ENCODE measurements at places on chromosomes 11 and 22.

- DNase-seq, result no peak
These were observed 404.3 kb downstream of the MN1 start for GRCh38 chr22:27397036-27397953.

DNA sequence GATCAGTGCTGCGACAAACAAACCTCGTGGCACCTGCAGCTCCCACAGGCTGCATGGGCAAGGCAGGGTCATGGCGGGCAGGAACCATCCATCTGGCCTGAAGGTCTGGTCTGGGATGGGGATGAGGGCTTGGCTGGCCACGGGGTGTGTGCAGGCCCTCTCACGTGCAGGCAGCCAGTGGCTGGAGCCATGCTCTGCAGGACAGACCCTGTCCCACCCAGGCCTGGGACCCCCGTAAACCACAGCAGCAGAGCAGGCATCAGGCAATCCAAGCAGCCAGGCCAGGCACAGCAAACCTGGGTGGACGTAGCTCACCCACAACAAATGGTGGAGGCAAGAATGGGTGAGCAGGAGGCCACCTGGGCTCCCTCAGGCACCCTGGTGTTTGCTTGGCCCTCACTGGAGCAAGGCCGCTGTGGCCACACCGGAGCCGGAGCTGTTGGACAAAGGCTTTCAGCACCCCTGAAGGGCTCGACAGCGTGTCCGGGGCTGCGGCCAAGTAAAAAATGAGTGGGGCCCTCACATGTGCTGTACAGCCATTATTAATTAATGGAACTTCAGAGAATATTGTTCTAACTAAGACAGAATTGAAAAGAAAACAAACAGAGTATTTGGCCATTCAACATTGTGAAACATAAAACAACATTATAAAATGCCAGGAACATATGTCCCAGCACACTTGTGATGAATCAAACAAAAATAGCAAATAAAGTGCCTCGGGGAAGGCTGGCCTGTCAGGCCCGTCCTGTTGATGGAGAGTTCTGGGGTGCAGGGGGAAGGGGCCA lies 24.0 kb upstream of the GNB1L start:
- DNase-seq, result no peak

DNA sequence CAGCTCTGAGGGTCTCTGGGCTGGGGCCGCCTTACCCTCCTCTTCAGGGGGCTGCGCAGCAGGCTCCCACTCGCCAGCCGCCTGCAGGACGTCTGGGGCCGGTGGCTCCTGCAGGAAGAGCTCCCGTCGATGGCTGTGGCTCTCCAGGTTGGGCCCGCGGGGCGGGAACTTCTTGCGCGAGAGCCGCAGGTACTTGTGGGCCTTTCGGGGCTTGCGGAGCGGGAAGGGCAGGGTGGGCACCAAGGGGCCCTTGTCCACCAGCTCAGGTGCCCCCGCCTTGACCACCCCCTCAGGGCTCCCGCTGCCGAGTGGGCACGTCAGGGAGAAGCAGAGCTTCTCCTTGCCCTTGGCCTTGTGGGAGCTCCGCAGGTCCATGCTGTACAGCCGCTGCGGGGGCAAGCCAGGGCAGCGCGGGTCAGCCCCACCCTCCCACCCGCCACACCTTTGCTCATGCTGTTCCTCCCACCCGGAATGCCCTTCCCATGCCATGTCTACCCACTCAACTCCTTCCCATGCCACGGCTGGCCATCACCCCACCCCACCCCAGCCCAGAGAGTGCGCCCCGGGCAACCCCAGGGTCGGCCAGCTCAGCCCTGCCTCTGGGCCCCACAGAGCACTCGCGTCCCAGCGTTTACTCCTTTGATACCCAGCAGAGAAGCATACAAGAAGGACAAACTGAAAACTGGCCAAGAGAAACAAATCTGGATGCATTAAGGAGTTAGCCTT lies 18.0 kb downstream of the CBX7 start:
- no peak for DNase-seq

GRCh38 chr11:27210531-27210930 lies 152.5 kb downstream of the CCDC34 start:
- DNase-seq, result no peak

- DNase-seq, result no peak
These were observed 78.4 kb downstream of the MUC15 start for GRCh38 chr11:26493616-26494015.

DNA sequence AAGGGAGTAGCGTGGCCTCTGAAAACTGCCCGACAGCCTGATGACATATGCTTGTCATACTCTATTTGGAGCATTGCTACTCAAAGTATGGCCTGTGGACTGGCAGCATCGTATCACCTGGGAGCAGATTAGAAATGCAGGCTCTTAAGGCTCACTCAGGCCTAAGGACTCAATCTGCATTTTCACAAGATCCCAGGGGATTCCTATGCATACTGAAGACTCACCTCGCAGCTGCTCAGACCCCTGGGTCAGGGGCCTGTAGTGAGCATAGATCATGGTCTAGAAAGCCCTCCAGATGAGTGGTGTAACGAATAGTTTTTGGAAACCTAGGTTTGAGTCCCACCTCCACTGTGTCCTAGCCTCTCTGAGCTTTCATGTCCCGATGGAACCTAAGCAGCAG lies 126.3 kb downstream of the FEZ1 start:
- DNase-seq, result no peak

DNA sequence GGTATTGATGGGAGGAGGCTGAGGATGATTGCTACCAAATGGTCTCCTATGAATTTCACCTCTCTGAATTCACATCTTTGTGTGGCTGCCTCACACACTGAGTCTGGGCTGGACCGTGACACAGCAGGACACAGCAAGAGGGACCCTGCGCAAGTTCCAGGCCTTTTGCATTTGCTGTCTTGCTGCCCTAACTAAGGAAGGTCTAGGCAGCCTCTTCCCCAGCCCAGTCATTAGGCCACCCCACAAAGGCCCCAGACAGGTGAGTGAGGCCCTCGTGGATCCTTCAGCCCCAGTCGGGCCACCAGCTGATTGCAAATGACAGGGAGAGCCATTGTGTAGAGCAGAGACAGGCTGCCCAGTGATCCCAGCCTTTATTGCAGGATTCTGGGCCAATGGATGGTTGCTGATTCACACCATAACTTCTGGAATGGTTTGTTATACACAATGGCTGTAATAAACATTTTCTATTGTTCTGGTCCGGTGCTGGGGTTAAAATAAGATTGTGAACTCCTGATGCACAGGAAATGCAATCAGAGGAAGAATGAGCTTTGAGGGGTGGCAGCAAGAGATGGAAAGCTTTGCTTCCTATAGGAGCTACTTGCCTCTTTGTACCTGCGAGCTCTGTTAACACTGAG lies 28.5 kb upstream of the CSNK2A3 start:
- no peak for DNase-seq

DNA sequence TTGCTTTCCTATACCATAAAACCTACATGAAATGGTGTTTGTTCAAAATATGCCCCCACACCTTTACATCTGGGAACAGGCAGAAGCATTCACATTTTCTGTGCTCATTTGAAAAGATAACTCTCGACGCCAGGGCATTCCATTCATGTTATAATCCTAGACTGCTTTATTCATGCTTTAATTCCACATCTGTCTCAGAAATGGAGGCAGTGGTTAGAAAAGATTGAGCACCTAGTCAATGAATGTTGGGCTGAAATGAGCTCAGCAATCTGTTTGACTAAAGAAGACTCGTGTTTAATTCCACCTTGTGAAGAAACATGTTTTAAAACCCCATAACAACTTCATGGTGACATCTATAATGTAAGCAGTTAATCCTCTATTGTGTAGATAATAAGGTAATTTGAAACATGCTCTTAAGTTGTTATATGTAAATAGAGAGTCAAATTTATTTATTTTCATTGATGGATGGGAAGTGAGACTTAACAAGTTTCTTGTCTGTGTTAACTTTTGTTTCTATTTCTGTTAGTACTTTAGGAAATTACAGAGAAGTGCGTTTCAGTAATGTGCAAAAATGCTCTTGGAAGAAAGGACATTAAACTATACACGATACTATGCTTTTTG lies 217.5 kb downstream of the DDX10 start:
- DNase-seq, result no peak

GRCh38 chr11:34339149-34340064 lies 18.4 kb downstream of the ABTB2 start:
- no peak for DNase-seq

GRCh38 chr11:86518211-86518610 lies 143.5 kb downstream of the CCDC81 start:
- no peak for DNase-seq

DNA sequence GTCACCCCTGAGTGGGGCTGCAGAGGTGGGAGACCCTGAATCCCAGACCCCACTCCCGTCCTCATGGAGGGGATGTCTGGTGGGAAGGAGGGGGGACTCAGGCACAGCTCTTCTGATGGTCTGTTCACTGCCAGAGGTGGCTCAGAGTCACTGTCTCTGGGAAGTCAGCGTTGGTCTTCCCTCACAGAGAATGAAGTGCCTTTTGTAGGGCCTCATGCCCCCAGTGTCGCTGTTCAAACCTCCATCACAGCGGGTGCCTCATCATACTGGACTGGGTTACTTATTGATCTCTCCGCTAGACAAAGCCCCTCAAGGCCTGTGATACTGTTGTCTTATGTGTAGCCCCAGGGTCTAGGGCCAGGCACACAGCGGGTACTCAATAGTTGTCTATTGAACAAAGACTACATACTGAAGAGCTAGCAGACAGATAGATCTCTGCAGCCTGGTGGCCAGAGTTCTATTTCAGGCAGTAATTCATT lies 41.3 kb downstream of the CD6 start:
- no peak for DNase-seq

- no peak for DNase-seq
These were observed 19.3 kb upstream of the NRIP3 start for GRCh38 chr11:9022961-9023680.

DNA sequence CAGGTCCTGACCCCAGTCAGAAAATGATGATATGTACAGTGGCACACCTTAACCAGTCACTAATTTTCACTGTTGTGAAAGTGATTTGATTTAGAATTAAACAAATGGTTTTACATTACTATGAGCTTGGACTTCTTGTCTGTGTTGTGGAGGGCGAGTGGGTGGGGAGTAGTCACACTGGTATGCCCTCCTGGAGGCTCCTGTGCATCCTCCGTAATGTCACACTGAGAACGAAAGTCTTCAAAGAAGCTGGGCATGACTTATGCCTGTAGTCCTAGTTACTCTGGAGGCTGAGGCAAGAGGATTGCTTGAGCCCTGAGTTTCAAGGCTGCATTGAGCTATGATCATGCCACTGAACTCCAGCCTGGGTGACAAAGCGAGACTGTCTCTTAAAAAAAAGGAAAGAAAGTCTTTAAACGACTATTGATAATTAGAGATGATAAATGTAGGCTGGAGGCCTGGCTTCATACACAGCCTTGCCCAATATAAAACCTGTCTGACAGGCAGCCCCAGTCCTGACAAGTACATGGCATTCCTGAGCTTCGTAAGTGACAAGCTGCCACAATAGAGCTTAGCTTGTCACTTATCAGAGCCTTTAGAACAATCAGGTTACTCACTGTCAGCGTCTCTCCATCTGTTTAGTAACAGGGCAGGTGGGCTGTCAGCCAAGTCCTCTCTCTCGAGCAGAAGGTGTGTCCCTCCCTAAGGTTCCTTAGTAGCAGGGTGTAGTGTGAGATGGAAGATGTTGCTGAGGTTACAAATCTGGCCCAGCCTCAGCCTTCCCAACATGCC lies 5.0 kb upstream of the LIMK2 start:
- no peak for DNase-seq

GRCh38 chr11:55661901-55662300 lies at the start of gene OR4C6:
OR4C6 (plus strand) TSS chr11:55662201; CDS start chr11:55665167, 2,966 bp downstream.
- DNase-seq, result no peak

- DNase-seq, result no peak
These were observed 1.3 kb downstream of the CARS1 start for GRCh38 chr11:3055891-3056290.

GRCh38 chr22:28948424-28948823 lies 65.1 kb downstream of the ZNRF3 start:
- DNase-seq, result no peak

- no peak for DNase-seq
These were observed 24.6 kb downstream of the SLC5A1 start for GRCh38 chr22:32067613-32068012.

- DNase-seq, result no peak
These were observed 52.8 kb downstream of the BCR start for GRCh38 chr22:23233084-23233531.

- no peak for DNase-seq
These were observed 8.4 kb downstream of the PPME1 start for GRCh38 chr11:74179234-74180052.

GRCh38 chr11:44589301-44589700 lies 23.8 kb downstream of the CD82 start:
- DNase-seq, result no peak

DNA sequence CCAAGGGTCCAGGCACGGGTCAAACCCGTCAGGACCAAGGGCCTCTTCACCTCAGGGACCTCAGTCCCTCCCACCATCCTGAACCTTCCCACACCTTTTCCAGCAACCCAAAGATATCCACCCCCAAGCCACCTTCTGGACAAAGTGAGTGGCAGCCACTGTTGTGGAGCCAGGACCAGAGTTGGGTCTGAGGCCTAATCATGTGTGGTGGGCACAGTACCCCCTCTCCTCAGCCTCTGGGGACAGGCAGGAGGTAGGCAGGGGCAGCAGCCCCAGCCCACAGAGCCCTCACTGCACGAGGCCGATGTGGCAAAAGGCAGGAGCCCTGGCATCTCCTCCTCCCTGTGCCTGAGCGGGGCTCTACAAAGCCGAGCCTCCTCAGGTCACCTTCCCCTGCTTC lies 2.5 kb downstream of the KCNJ11 start:
- DNase-seq, result no peak

DNA sequence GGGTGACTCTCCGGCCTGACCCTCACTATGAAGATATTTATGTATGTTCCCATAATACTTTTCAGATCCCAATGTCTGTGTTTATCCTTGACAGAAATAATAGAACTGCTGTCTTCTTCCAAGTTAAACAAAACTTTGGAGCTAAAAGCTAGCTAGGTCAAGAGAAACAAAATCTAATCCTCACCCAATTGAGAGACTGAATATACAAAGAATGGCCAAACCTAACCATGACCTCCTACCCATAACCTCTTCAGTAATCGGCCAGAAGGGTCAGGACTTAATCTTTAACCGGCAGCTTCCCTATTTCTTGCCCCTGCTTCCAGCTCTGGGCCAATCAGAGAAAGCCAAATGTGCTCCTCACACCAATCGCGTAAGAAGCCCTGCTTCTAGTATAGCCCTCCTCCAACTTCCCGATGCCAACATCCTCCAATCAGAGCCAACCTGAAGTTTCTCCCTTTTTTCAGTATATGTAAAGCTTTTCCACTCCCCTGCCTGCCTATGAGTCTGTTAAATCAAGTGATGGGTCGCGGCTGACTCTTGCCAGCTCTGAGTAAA lies 1.7 kb upstream of the DDX6 start:
- peak; percentile 43 for DNase-seq

- DNase-seq, result no peak
These were observed 44.5 kb downstream of the TRIOBP start for GRCh38 chr22:37741312-37741795.

GRCh38 chr11:18934195-18934814 lies 4.9 kb downstream of the MRGPRX1 start:
- peak; percentile 0 for DNase-seq

DNA sequence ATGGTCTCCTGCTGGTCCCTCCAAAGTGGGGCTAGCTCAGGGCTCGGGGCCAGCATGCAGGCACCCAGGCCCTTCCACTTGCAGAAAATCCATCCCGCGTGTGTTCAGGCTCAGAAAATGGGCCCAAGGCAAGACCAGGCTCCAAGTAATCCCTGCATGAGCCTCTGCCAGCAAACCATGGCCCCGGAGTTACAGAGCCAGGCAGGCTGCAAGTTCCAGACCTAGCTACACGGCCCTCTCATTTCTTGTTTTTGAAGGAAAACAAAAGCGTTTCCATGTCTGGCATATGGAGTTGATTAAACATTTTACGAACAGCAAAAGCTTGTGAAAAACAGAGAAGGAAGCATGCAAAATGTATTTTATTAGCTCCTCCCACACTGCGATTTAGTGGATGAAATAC lies 29.7 kb downstream of the KIAA0930 start:
- DNase-seq, result no peak

Data from activated CD4-positive, CD25-positive, alpha-beta regulatory T cell treated with anti-CD3 and anti-CD28 coated beads, Interleukin-2, amount 50 U/mL, for 16 hours (primary cell).